ENCODE measurements at places on chromosomes 4 and X.

- DNase-seq: no peak
Measured at GRCh38 chr4:90128961-90129495, 1.8 kb downstream of the CCSER1 start.

GRCh38 chr4:147533331-147533730 lies 52.4 kb downstream of the EDNRA start:
- DNase-seq: no peak

GRCh38 chr4:80253510-80253909 lies 13.0 kb upstream of the FGF5 start:
- no peak for DNase-seq

DNA sequence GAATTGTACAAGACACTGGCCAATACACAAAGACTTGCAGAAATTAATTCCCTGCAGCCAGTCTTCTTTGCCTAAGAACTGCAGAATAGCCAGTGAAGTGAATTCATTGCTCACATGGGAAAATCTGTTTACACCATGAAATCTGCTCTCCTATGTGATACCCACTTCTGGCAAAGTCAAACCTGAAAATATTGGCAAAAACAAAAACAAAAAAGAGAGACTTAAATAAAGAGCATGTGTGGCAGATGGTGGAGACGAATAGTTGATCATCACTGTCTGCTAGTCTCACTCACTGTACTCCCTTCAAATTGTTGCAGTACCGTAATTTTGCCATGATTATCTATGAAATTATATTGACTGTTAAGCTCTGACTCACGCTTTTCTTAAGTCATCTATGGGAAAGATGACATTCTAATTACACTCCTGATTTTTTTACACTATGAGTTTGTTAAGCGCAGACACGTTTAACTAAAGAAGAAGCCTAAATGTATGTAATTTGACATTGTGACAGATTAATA lies 406.8 kb downstream of the PCDH7 start:
- DNase-seq: no peak

DNA sequence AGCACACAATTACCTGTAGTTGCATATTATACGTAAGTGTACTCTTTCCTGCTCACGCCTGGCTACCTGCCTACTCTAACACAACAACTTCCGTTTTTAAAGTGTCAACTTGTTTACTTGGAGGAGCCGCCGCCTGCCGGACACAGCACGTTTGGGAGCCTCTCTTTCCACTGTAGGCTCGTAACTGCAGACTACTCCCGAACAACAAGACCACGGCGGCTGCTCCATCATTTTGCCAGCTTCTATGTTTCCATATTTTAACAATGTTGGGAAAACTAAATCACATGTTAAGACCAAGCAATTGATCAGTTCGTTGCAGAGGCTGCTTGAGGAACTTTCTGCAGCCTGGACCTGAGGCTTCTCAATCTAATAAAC lies 841 bp downstream of the MTNR1A start:
- DNase-seq: no peak

GRCh38 chrX:106170318-106170717 lies 2.2 kb downstream of the PWWP3B start:
- peak; percentile 0 for DNase-seq

DNA sequence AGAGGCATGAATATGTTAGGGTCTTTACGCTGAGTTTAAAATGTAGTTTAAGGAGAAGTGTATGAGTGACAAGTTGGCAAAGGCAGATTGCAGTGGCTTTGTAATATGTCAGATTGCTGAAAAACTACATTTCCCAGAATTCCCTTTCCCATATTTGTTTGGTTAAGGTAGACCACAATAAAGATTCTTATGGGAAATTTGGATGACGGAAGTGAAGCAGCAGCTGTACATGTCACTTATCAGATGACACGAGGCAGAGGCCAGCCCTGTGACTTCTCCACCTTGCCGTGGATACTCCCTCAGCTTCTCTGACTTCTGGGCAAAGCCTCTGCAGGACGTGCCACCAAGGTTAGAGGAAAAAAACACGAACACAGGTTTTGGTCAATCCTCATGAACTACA lies 229.7 kb upstream of the DKK2 start:
- no peak for DNase-seq

DNA sequence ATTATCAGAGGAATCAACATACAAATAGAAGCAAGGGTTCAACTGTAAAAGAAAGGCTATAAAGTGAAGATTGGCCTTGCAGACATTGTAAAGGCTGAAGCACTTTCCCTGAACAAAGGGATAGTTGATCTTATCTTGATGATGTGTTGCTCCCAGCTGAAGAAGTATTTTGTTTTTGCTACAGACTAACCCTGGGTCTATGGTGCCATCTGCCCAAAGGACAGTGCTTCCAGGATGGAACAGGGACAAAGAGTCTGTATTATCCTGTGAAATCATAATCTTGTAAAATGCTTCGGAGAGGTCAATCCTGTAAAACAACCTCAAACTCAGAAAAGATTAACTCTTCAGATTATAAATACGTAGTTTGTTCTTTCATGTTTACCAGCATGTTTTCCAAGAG lies 251.7 kb upstream of the ANKRD50 start:
- DNase-seq: no peak

- no peak for DNase-seq
Measured at GRCh38 chrX:106716004-106716403, 10.5 kb upstream of the RNF128 start.

DNA sequence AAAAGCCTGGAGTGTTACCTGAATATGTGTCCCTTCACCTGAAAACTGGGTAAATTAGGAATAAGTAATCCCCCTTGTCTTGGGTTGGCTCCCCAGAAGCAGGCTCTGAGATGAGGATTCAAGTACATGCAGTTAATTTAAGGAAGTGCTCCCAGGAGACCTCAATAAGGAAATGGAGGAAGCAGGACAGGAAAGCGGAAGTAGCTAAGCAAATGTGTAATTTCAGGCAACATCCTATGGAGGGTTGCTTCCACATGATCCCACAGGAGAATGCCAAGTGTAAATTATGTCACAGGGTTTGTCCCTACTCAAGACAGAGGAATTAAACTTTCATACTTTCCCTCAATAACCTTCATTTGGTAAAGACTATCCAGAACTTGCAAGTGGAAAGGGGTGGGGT lies 48.1 kb upstream of the ARHGEF6 start:
- DNase-seq: peak; percentile 79

DNA sequence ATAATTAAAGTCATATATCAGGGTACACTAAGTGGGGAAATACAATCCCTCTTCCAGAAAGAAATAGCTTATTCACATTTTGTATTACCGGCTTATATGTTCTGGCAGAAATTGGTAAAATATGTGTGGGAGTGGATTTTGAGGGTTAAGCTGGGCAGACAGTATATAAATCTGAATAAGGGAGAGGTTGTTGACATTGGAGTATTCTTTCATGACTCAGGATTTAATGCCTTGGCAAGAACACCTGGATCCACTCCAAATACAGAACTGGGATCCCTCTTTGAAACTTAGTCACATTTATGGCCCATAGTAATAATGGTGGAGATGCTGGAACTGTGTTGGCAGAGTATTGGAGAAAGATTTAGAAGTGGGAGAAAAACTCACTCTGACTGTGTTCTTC lies 54.3 kb upstream of the TET2 start:
- DNase-seq: no peak

DNA sequence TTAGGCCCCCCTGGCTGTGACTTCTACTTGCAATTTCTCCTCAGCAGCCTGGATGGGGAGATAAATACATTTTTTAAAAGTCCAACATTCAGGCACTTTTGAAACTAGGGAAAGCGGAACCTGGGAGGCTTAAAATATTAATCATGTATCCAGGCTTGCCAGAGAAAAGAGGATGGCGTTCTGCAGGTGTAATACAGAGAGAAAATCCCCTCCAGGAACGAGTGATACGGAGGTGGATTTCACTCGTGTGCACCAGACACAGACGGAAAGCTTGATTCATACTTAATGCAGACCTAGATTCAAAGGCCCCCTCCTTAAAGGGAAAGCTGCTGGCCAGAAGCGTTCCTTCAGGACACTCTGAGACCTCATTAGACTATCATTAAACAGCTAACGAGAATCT lies 354.0 kb upstream of the BOD1L1 start:
- no peak for DNase-seq

GRCh38 chr4:17807446-17807845 lies 3.1 kb downstream of the DCAF16 start:
- DNase-seq: no peak

DNA sequence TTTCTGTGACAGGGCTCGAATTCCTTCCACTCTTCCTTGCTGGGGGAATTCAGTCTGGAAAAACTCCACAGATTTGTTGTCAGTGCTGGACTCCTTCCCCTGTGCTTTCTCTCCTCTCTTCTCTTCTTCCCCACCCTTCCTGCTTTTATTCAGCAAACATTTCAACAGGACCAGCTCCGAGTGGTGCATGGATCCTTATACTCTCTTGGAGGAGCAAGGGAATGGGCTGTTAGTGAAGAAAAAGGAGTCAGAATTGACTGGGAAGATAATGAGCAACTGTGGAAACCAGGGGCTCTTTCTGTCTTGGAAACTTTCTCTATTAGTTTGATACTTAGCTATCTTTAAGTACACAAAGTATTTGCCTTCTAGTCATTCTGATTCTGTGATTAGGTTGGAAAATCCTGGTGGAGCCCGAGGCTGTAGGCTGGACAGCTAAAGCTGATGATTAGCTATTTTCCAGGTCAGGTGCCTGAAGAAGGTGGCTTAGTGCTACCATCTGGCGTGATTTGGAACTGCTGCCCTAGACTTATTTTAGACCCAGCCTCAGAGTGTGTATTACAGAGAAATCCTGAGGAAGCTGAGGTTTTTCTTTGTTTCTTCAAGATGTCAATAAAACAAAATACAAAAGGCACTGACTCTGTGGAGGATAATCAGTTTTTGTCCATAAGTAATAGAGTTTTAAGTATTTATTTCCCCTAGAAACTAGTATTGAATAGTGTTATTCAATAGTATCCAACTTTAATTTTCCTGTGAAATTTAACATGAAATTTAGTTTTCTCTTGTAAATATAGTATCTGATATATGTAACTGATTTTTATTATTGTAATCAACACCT lies 38.4 kb downstream of the NAP1L5 start:
- DNase-seq: peak; percentile 8

DNA sequence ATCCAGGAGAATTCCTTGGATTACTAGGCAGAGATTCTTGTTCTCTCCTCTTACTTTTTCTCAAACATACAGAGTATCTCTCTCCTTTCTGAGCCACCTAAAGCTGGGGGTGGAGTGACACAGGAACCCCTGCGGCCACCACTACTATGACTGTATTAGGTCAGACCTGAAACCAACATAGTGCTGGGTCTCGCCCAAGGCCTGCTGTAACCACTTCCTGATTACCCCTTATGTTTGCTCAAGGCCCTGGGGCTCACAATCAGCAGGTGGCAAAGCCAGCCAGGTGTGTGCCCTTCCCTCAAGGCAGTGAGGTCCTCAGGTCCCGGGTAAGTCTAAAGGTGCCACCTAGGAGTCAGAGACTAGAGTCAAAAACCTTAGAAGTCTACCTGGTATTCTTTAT lies 166.4 kb downstream of the PARM1 start:
- DNase-seq: no peak

DNA sequence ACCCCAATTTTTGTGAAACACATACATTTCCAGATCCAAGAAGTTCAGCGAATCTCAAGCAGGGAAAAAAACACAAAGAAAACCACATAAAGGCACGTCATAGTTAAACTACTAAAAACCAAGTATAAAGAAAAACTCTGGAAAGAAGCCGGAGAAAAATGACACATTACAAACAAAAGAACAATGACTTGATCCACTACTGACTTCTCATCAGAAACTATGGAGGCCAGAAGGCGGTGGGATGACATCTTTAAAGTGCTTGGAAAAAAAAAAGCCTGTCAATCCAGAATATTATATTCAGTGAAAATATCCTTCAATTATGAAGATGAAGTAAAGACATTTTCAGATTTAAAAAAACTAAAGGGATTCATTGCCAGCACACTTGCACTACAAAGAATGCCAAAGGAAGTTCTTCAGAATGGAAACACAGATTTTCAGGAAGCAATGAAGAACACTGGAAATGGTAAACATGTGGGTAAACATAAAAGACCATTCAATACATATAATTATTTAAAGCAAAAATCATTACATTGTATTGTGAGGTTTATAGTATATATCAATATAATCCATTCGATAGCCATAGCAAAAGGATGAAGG lies 32.6 kb upstream of the PPP2R2C start:
- DNase-seq: no peak

- no peak for DNase-seq
Measured at GRCh38 chrX:121496966-121497365, 449.6 kb downstream of the GLUD2 start.

GRCh38 chr4:120065974-120066516 lies 603 bp downstream of the MAD2L1 start:
- DNase-seq: peak; percentile 57

- DNase-seq: peak; percentile 78
Measured at GRCh38 chr4:26860922-26861433, 337 bp downstream of the STIM2 start.

GRCh38 chr4:15244354-15244753 lies 183.5 kb upstream of the C1QTNF7 start:
- DNase-seq: no peak

GRCh38 chr4:165560941-165561340 lies 182.1 kb downstream of the CPE start:
- no peak for DNase-seq

DNA sequence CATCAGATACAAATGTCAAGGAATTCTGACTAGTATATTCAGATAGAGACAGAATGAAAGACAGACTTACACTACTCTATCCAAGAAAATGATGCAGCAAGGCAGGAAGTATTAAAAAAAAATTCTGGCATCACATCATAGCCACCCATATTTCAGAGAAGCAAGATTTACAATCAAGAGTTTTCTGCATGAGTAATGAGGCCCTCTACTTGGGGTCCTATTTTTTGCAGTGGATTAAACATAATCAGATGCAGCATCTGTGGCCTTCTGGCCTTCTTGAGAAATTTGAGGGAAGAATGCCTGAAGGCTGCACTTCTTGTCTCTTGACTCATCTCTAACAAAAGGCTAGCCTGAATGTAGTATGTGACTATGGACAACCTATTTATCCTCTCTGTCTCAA lies 48.2 kb upstream of the SLIT2 start:
- DNase-seq: no peak

GRCh38 chr4:97153042-97153441 lies 990.2 kb downstream of the STPG2 start:
- DNase-seq: no peak

- peak; percentile 31 for DNase-seq
Measured at GRCh38 chr4:140256335-140256734, 102.4 kb upstream of the MAML3 start.

DNA sequence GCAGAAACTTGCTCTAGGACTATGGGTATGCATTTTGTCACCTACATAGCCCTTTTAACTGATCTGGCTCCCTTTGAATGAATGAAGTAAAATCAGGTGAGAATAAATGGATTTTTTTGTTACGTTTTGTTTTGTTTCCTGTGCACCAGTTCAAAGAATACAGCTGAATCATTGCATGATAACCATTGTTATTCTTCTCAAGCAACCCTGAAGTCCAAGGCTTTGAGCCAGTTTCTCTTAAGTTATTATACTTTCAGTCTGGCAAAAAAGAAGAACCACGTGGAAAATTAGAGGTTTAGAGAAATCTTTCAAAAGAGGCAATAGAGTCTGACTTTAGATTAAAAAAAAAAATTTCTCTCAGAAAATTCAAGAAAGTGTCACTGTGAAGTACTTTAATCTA lies 398.6 kb upstream of the TECRL start:
- no peak for DNase-seq

GRCh38 chrX:107823456-107823855 lies 2.2 kb upstream of the MID2 start:
- peak; percentile 8 for DNase-seq

- DNase-seq: no peak
Measured at GRCh38 chrX:74286950-74287740, 16.8 kb upstream of the ZCCHC13 start.

GRCh38 chr4:38831653-38832052 lies 25.0 kb downstream of the TLR6 start:
- DNase-seq: no peak
